Epithelial cell of esophagus (primary cell): ENCODE measurements at places on chromosomes 11 and 22.

DNA sequence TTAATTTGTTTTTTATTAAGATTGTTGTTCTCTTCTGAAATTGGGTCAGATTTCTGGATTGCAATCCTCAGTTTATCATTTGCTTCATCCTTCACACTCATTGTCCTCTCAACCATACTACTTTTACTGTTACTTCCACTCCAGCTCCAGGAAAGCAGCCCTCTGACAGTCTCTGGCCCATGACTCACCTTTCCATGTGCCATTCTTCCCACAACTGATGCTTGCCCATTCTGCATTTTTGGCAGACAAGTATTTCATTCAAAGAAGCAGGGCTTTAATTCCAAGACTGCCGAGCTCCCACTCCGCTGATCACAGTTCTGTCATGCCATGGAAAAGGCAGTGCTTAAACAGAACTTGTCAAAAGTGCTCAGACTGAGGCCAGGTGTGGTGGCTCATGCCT is 139.2 kb downstream of the WNT11 start:
- peak; percentile 9 for DNase-seq

DNA sequence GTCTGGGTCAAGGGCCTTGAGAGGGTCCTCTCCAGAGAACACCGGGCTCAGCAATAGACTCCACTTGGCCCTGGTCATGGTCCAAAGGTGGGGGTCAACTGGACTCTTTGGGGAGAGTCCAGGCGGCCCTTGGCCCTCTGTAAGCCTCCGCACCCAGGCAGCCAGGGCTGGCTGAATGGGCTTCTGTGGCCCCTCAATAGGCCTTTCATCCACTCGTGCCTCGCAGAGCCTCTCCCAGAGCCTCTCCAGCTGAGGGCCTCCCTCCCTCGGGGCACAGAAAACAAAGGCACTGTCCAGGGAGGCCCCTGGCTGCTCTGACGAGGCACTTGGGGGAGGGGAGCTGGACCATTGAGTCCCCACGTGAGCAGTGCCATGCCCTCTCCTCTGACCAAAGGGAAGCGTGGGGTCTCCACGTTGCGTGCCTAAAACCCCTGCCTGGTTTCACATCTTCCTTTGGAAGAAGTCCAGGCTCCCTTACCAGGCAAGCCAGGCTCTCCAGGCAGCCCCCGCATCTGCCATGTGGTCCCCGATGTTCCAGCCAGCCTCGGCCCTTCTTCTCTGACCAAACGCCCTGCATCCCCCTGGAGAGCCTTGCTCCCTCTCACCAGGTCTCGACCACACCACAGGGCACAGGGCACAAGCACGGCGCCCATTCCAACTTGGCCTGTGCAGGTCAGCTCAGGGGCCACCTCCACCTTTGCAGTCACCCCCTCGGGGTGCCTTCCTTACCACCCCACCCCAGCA is 15.5 kb downstream of the KIAA0930 start:
- DNase-seq, result no peak

DNA sequence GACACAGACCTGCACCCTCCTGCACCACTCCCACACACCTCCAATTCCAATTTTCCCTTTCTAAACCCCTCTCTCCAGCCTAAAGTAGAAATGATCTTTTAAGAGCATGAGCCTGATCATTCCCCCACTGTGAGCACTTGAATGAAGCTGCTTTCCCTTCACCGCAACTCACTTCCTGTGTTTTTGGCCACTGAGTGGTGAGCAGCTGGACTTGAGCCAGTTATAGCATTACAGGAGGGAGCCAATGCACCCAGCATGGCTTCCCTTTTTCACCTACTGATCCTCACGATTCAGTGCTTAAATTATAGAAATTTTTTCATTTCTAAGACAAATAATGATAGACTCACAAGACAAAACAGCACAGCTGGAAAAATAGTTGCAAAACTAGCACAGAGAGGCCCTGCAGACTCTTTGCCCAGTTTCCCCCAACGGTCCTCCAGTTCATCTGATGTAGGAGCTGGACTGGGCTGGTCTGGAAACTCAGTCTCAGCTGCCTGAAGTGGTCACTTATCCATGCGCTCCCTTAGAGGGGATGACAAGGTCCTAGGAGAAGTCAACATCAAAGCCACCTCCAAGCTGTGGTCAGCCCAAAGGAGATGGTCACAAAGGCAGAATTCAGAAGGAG is 9.7 kb upstream of the APOL4 start:
- no peak for DNase-seq

DNA sequence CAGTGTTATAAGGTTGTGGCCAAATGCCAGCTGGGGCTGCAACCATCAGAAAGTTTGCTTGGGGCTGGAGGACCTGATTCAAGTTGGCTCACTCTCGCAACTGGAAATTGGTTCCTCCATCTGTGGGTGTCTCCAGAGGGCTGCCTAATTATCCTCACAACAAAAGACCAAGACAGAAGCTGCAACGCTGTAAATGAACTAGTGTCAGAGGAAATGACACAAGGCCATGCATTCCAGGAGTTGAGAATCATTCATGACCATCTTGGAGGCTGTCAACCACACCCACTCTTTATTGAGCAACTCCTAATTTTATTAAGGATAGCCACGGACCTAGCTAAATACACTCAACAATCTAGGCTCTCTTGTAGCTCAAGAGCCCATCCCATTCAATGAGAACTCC is 1060.8 kb downstream of the OPCML start:
- DNase-seq, result peak; percentile 56

DNA sequence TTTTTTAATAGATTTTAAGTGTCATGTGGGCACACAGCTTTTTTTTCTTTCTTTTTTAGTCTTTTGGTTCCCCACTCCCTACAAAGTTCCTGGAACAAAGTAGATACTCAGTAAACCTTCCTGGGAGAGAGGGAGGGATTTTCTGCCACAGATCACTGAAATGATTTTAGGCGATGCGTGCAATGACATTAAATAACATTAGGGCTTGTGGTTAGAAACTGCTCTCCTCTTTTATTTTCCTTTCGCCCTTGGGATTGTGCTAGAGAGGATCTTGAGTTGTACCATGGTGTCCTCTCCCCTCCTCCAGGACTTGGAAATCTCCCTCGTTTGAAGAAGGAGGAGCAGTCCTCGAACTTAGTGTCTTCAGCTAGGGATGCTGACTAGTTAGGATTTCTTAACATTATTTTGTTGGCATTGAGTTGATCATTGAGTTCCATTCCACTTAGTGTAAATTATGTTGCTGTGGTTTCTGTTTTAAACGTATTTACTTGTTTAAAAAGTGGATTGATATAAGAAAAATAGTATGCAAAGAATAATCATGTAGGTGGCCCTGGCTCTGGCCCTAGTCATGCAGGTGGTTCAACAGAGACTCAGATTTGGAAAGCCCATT is 88.4 kb downstream of the TRAF6 start:
- DNase-seq, result no peak

GRCh38 chr11:17333799-17334586 is 17.6 kb upstream of the NCR3LG1 start:
- DNase-seq, result no peak

- DNase-seq, result no peak
Observed at GRCh38 chr22:50129121-50129736, 39.4 kb downstream of the MOV10L1 start.

DNA sequence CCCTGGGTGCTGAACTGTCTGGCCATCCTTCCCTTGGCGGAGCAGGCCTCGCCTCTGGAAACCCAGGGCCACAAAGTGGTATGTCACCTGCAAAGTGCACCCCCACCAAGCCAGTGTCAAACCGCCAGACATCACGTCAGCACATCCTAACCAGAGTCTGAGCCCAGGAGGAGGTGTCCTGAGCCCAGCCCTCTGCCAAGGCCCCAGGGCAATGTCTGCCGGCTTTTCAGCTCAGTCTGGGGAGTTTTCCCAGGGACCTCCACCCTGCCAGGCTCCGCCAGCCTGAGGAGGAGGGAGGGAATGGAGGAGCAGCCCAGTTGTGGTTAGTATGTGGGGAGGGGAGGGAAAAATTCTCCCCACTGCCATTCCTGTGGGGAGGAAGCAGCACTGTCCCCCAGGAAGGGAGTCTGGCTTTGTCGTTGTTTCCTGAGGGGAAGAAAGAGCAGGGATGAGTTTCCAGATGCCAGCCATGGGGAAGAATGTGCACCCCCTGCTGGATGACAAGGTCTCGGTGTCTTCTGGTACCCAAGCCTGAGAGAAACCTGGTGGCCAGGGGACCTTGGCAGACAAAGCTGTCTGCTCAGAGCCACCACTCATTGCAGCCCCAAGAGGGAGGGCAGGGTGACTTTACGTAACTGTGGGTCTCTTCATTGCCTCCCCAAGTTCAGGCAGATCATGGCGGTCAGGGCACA is 81.4 kb upstream of the CD82 start:
- peak; percentile 17 for DNase-seq

DNA sequence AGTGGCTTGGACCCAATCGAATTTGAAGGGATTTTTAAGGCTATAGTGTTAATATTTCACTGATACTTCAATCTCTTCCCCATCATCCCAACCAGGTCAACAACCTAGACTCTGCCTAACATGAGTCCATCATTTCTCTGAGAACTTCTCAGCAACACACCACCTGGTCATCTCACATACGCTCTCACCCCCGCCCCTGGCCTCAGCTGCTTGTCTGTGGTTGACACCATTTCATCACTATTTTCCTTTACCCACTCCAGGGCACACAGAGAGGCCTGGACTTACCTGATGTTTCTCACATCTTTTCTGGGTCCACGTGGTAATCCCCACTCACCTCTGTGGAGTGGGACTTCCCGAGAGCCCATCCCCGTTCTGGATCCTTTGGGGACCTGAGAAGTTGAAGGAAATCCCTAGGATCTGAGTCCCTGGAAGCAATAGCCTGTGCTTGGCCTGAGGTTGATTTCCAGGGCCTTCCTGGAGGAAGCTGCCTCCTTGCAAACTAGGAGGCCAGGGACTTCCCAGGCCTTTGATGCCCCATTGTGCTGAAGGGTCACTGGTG is 3.2 kb downstream of the P2RX3 start:
- no peak for DNase-seq

DNA sequence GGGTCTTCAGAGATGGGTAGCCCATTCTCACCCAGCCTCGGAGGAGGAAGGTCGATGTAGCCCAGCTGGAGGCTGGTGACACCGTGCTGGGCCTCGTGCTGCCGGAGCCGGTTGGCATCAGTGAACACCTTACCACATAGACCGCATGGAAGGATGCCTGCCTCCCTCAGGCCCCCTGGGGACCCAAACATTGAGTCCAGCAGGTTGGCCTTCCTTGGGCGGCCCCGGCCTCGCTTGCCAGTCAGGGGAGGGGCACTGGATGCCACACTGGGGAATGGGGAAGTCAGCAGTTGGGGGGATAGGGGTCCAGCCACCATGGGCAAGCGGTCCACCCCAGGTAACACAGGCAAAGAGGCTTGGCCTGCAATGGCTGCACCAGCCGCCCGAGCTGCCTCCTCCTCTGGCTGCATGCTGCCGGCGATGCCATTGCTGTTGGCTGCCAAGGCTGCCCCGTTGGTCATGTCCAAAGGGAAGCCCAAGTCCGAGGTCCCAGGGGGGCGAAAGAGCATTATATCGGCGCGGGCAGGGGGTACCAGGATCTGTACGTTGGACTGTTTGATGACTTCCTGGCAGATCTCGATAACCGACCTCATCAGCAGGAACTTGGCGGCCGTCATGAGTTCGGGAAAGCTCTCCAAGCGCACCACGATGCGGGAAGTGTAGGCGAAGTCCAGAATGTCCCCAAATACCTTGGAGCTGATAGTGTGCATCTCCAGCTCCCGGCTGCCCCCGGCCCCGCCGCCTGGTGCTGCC is 1.4 kb downstream of the PATZ1 start:
- DNase-seq, result peak; percentile 53

GRCh38 chr11:67507864-67508485 is at the start of gene CDK2AP2:
Gene CDK2AP2 (minus strand): TSS chr11:67508162. CDS start chr11:67508082, 80 bp downstream.
- DNase-seq, result peak; percentile 100

DNA sequence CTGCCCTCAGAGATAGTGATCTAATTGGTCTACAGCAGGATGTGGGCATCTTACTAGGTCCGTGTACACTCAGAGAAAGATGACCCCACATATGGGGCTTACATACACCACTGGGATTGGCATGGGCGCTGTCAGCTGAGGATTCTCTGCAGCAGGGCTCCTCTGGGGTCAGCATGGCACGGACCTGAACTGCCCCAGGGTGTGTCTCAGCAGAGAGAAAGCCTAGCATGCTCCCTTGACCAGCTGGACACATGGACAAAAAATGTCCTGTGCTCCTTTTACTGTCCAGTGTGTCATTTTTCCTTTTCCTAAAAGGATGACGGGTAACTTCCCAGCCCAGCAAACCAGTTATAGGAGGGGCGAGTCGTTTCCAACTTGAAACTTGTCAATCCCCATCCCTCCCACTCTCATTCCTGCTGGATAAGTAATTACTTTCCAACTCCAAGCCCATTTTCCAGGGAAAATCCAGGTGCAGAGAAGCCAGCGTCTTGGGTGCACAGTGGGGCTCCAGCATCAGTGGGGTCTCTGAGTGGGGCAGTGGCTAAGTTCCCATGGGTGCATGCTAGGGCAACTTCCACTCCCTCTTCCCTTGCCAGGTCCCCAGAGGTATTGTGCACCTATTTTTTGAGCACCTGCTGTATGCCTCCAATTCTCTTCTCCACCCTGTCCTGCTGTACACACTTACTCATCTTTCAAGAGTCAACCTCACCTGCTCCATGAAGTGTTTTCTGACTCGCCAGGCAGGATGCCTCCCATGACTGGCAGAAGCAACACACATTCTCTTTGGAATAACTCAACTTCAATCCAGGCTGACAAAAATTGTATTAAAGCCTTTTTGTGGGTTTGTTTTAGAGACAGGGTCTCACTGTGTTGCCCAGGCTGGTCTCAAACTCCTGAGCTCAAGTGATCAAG is 5.0 kb downstream of the VSTM5 start:
- DNase-seq, result peak; percentile 70
